ENCODE measurements at places on chromosomes 12 and 14.
A peak's percentile ranks its signal among the peaks of the same experiment; 100 is the strongest.

DNA sequence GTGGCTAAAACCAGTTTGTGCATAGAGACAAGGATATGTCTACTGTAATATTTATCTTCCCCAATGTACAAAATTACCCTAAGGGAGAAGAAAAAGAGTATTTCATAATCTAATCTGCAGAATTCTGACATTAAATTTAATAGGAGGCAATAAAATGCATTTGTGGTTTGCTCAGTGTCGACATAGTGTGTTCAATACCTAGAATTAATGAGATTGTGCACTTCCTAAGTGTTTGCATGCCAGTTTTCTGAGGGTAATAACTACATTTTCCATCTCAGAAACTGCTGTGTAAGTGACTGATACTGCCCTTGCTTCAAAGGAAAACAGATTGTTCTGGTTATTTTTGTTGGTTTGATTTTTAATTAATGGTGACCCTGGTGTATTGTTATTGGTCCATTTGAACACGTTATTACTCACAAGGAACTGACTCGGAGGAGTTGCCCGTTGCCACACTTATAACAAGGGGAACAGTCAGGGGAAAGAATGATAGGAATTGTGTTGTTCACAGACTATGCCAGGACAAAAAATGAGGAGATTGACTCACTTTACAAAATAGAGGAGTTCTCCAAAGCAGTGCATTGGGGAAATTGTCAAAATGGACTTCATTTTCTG lies 960.3 kb upstream of the TMEM132C start:
- DNase-seq: no peak

DNA sequence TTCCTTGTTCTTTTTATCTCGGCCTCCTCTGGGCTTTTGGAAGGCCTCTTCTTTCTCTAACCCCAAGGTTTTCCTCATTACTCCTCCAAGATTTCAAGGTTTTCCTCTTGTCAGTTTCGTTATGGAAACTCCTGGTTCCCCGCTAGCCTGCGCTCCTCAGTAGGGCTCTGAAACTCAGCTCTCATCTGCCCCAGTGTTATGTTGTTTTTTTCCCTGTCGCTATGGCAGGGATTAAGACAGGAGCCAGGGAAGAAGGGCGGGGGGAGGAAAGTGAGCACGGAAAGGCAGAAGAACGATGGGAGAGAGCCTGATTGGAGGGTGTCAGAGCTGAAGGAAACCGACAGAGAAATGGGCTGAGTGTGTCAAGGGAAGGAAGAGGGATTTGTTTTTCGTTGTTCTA lies 26.5 kb upstream of the JDP2 start:
- no peak for DNase-seq

- no peak for DNase-seq
Observed at GRCh38 chr12:28568118-28568517, 377.9 kb downstream of the CCDC91 start.

GRCh38 chr14:37501877-37502276 lies 93.2 kb downstream of the FOXA1 start:
- DNase-seq: no peak

GRCh38 chr12:53224061-53224896 lies 7.7 kb downstream of the RARG start:
- DNase-seq: no peak

DNA sequence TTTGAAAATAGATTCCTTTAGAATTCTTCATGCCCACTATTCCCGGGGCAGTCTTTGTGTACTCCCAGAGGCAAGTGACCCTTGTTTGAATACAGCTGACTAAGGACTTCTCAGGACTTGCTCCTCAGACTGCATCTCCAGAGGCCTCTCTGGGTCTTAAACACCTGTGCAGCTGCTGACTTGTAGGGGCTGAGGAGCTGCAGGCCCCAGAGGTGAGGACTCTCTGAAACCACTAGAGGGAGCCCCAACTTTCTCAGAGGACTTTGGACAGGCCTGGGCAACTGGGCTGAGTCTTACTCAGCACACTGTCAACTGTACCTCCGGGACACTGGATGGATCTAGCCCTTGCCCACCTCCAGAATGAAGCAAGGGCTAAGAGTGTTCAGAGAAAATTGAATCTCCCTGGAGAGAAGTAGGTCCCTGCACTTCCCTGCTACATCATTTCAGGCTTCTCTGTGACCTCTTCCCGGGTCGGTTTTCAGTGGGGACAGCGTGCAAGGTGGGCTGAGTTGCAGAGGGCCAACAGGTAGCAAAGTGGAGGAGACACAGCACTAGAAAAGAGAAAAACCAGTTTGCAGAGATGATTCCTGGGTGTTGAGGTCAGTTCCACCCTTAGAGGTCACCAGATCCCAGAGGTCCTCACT lies 164.6 kb downstream of the TMEM117 start:
- peak; percentile 3 for DNase-seq

Measured in NCI-H1417 treated with DMSO at 0.1 percent for 48 hours (cell line).